ENCODE measurements at places on chromosomes 7 and 10. TPM values are rescaled to one million over a fixed set of nuclear protein-coding genes. Genes with fewer than 3 reads are reported as not detected.

Gene VAX1
- 0.96 TPM for total RNA-seq

Gene MMRN2
- 29.1 TPM for total RNA-seq

Gene OR2A42
- total RNA-seq, result 0.48 TPM

Gene ZNF736
- 49.1 TPM for total RNA-seq

Gene TMEM213
- 4.6 TPM for total RNA-seq

Gene INA
- 1.4 TPM for total RNA-seq

Gene OR2A14
- total RNA-seq, result 3.4 TPM

Gene PRPF18
- 46.0 TPM for total RNA-seq

Gene EGR2
- total RNA-seq, result 11.8 TPM

Gene POP7
- total RNA-seq, result 20.7 TPM

Gene PILRB
- total RNA-seq, result 21.9 TPM

Gene TBX20
- 14.2 TPM for total RNA-seq

Gene SMIM30
- 40.4 TPM for total RNA-seq

Gene HBP1
- 155 TPM for total RNA-seq

Gene CPN1
- total RNA-seq, result not detected

Gene GJD4
- 0.48 TPM for total RNA-seq

Gene ATP6V0A4
- total RNA-seq, result 7.7 TPM

Gene SHTN1
- total RNA-seq, result 1.4 TPM

Gene THNSL1
- 7.9 TPM for total RNA-seq

Gene SPDYE1
- total RNA-seq, result not detected

Gene UCMA
- 3.9 TPM for total RNA-seq

Gene PLEKHS1
- total RNA-seq, result 2.2 TPM

Gene LEP
- 2.2 TPM for total RNA-seq

Gene OPALIN
- 1.4 TPM for total RNA-seq

Gene FFAR4
- 0.96 TPM for total RNA-seq

Gene TUBAL3
- total RNA-seq, result not detected

Gene TDRD1
- total RNA-seq, result 0.24 TPM

Gene LFNG
- total RNA-seq, result 11.1 TPM

Gene SPDYE2B
- total RNA-seq, result 2.6 TPM

Gene ANXA11
- 65.0 TPM for total RNA-seq

Gene SUGCT
- total RNA-seq, result 33.5 TPM

Gene GPR22
- 7.0 TPM for total RNA-seq

Gene AGAP6
- 2.2 TPM for total RNA-seq

Gene OR2A7
- total RNA-seq, result not detected

Gene ANXA8
- 32.5 TPM for total RNA-seq

Gene WEE2
- 1.9 TPM for total RNA-seq

Gene RTKN2
- 5.1 TPM for total RNA-seq

Gene KLLN
- total RNA-seq, result 5.1 TPM

Gene AUTS2
- 49.8 TPM for total RNA-seq

Gene PLAC9
- total RNA-seq, result 169 TPM

Gene BMPER
- total RNA-seq, result 83.3 TPM

Gene NKX1-2
- not detected for total RNA-seq

Gene HMX3
- total RNA-seq, result 2.6 TPM

Gene TRA2A
- 59.7 TPM for total RNA-seq

Gene CYP2E1
- 0.72 TPM for total RNA-seq

Gene CYP2C19
- total RNA-seq, result 6.3 TPM

Gene ACBD5
- total RNA-seq, result 7.9 TPM

Gene GNAT3
- total RNA-seq, result not detected

Gene PRRT4
- total RNA-seq, result 0.24 TPM

Gene DGKI
- total RNA-seq, result 76.1 TPM

Data from umbilical cord (tissue), 2 donors.